ENCODE measurements at places on chromosomes 13 and 19. TPM values are rescaled to one million over a fixed set of nuclear protein-coding genes. Genes with fewer than 3 reads are reported as not detected.

GRCh38 chr13:29081697-29082440 lies 261.7 kb downstream of the MTUS2 start:
- H3K27ac ChIP-seq = no peak overlapping the region
- DNase-seq = no peak
- no peak overlapping the region for H3K4me3 ChIP-seq
- H3K4me1 ChIP-seq = no peaks in the 10 kb centered on the region
- H3K36me3 ChIP-seq = no peaks in the 10 kb centered on the region
- no peaks in the 10 kb centered on the region for H3K27me3 ChIP-seq

The MYO16 gene
- total RNA-seq = not detected

The PLVAP gene
- 5.8 TPM for total RNA-seq

The ZNF345 gene
- 9.7 TPM for total RNA-seq

DNA sequence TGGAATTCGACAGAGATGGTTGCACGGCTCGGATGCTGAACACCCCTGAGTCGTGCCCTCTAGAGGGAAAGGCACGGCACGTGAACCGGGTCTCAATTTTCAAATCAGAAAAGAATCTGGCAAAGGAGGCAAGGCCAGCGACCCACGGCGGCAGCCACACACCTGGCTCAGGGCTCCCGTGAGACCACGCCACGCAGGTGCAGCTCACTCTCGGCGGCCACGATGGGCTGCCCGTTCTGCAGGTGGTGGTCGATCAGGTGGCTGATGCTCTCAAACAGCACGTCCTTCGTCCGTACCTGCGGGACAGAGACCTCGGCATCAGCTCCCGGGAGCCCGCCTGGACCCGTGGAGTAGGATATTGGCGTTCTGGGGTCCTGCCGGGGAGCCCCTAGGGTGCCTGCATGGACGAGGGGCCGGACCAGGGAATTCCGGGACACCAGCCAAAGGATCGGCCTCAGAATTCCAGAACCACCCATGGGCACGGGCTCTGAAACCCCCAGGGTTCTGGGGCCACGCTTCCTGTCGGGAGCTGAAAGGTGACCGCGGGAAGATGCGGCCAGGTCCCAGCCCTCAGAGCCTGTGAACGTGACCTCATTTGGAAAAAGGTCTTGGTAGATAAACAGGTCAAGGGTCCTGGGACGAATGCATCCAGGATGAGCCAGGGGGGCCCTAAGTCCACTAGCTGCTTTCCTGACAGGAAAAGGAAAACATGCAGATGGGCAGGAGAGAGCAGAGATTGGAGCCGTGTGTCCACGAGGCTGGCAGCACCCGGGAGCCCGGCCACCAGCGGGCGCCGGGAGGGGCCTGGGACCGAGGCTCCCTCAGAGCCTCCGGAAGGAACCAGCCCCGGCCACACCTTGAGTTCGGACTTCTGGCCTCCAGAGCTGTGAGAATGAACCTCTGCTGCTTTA lies 10.1 kb upstream of the C2CD4C start:
- DNase-seq = no peak
- H3K27me3 ChIP-seq = no peaks in the 10 kb centered on the region
- H3K4me1 ChIP-seq = no peaks in the 10 kb centered on the region
- H3K36me3 ChIP-seq = peaks cover 32% of the 10 kb centered on the region

DNA sequence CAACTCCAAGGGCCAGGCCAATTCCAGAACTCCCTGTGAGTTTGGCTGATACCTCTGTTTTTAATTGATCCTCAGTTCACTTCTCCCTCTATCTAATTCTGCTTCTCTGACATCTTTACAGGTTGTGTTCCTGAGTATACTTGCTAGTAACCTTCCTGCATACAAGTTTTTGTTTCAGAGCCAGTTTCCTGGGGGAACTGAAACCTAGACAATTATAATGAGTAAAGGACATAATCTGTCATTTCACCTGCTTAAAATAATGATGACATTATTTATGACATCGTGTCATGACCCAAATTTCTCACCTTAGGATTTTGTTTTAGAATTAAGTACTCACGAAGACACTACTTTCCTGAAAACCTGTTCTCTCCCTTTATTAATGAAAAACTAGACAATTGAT lies 12.5 kb upstream of the MYCBP2 start:
- H3K27me3 ChIP-seq = no peaks in the 10 kb centered on the region
- H3K4me3 ChIP-seq = no peak overlapping the region
- no peak overlapping the region for H3K27ac ChIP-seq
- H3K4me1 ChIP-seq = no peaks in the 10 kb centered on the region
- no peaks in the 10 kb centered on the region for H3K36me3 ChIP-seq

The TYROBP gene
- total RNA-seq = not detected
